ENCODE measurements at places on chromosomes 6 and 20.
A peak's percentile ranks its signal among the peaks of the same experiment; 100 is the strongest.

- no peak for DNase-seq
Observed at GRCh38 chr6:129704708-129705107, 5.3 kb downstream of the ARHGAP18 start.

DNA sequence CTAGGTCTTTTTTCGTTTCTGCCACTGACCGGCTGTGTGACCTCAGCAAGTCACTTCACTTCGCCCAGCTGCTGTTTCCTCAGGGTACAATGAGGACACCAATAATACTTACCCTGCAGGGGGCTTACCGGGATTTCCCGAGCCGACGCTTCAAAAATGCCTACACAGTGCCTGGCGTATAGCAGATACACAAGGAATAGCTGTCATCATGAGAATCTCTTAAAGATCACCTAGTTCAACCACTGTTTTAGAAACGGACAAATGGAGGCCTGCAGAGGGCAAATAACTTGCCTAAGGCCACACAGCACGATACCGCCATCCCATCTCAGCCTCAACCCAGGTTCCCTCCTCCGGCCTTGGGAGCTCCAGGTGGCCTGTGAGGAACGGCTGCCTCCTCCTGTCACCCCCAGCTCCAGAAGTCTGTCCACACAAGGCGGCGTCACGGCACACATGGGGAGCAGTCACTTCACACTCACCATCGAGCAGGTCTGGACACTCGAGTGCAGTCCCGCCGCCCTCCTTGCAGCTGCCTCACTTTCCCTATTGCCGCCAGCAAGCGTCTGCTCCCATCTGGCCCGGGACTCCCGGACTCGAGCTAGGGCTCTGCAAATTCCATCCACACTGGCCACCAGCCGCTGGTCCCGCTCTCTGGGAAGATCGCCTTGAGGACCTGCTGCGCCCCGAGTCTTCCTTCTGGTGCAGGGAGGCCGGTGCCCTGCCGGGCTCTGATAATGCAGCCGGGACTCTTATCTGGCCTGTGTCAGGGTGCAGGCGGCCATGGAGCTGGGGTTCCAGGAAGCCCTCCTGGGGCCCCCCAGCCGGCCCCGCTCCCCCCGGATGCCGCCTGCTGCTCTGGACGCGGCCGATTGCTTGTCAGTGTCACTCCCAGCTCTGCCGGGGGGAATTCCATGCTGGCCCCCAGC, at the start of gene RIPOR3:
TSS of gene RIPOR3 (minus strand) at position 893 of the 923 bp plus-strand sequence. CDS start at position 479, 414 bp downstream.
- DNase-seq = no peak

DNA sequence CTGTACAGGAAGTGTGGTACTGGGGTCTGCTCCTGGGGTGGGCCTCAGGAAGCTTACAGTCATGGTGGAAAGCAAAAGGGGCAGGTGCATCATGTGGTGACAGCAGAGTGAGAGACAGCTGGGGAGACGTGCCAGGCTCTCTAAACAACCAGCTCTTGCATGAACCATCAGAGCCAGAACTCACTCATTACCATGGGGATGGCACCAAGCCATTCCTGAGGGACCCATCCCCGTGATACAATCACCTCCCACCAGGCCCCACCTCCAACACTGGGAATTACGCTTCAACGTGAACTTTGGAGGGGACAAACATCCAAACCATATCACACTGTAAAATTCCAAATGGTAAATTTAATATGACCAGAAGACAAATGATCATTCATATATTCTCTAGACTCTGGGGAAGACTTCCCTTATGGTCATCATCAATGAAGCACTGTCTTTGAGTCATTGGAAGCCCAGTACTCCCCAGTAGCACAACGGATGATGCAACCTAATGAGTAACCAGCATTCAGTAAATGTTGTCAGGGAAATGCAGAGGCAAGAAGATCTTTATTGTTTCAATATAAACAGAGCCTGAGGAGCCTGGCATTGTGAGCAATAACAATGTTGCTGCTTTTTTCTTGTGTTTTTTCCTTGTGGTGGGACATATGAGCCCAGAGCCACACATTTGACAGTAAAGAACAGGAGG, 48.2 kb upstream of the RALY start:
- DNase-seq = no peak

- DNase-seq = no peak
Observed at GRCh38 chr6:98985391-98985790, 37.6 kb upstream of the FBXL4 start.

GRCh38 chr6:47247227-47247797, 62.4 kb downstream of the TNFRSF21 start:
- no peak for DNase-seq

DNA sequence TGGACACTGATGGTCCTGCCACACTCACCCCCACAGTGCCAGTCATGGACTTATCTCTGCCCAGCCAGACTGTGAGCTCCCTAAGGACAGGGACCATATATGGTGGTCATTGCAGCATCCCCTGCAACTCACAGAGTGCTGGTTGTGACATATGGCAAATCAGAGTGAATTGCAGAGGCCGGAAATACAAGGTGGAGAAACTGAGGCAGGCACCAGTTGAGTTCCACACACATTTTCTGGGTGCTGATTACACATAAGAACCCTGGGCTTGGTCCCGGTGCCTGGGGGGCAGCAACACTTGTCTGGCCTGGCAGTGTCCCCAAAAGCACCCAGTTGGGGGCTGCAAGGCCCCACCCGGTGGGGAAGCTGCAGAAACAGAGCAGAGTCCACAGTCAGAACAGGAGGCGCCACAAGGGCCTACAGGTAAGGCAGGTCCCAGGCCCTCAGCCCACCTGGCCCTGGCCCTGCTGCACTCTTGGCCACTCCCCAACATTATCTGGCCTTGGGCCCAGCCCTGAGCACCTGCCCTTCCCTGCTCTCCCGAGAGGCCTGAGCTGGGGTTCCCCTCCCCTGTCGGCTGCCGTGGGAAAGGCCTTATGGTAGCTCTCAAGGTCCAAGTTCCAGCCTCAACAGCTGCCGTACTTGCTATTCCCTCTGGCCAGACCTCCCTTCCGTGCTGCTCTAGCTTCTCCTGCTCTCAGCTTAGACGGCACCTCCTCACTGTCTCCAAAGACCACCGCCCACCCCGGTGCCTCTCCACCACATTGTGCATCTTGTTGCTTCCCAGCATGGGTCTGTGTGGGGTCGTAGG, 140.8 kb upstream of the PTPN1 start:
- peak; percentile 33 for DNase-seq

DNA sequence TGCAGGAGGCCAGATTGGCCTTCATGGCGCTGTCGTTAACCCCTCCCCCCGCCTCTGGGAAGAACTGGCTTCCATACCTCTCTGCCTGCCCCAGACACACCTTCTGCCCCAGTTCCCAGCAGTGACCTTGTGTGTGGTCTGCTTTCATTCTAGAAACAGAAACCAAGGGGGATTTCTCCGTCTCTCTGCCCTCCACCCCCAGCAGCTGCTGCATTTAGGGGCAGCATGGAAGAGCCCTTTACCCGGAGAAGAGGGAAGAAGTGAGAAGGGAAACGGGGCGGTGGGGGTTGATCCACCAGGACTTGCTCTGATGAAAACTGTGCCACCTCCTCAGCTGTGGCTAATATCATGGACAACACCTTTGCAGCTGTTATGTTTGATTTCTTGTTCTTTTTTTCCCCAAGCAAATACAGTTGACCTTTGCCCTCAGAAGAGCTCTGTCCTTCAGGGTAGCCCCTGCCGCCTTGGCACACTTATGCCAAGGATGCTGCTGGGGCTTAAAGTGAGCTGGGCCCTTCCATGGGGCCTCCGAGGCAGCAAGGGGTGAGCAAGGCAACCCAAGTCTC, 6.1 kb downstream of the GLP1R start:
- no peak for DNase-seq

DNA sequence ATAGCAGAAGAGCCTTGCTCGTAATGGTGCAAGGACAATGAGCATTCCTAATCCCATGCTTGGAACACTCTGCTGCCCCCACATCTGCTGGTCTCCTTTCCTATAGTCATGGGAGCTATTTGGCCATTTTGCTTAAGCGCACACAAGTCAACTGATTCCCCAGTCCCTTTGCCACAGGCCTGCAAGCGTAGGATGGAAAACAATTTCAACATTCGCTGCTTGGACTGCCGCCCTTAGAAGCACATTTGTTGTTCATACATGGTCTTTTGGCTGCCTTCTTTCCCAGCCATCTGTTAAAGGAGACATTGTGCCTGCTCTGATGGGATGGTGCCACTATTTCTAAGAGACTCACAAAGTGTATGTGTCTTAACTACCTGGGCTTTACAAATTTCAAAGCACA, 96.9 kb downstream of the RFX6 start:
- no peak for DNase-seq

GRCh38 chr6:133843098-133843497, 45.8 kb upstream of the TCF21 start:
- no peak for DNase-seq

- DNase-seq = no peak
Observed at GRCh38 chr6:170307080-170307545, 555 bp downstream of the FAM120B start.

GRCh38 chr20:35510951-35511735, 18.3 kb downstream of the C20orf173 start:
- DNase-seq = no peak

DNA sequence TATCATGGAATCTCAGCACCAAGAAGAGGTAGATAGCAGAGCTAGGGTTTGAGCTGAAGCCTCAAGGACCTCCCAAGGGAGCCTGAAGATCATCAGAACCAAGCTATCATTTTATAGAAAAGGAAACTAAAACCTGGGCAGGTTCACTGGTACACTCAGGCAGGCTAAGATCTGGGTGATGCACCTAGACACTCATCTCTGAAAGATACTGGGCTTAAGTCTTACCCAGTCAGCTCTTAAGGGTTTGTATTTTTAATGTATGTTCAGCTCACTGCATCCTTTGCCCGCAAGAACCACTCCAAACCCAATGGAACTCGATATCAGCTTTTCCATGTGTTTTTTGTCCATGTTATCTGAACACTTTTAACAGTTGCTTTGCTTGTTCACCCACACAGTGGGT, 78.0 kb upstream of the SLC22A16 start:
- DNase-seq = no peak

DNA sequence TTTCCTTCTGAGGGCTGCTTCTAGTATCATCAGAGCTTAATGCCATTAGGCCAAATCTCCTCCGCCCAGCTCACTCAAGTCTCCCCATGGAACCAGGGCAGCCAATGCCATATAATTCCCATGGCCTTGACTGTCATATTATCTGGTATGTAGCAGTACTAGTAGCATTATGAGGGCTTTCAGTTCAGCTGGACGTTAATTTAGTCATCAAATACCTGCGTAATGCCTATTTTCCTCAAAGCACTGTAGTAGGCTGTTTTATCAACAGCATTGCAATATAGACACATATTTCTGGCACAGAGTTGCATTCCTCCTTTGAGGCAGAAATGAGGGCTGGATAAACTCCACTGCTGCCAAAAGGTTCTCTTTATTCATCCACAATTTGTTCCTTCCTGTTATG, 1.7 kb downstream of the KCTD20 start:
- no peak for DNase-seq

DNA sequence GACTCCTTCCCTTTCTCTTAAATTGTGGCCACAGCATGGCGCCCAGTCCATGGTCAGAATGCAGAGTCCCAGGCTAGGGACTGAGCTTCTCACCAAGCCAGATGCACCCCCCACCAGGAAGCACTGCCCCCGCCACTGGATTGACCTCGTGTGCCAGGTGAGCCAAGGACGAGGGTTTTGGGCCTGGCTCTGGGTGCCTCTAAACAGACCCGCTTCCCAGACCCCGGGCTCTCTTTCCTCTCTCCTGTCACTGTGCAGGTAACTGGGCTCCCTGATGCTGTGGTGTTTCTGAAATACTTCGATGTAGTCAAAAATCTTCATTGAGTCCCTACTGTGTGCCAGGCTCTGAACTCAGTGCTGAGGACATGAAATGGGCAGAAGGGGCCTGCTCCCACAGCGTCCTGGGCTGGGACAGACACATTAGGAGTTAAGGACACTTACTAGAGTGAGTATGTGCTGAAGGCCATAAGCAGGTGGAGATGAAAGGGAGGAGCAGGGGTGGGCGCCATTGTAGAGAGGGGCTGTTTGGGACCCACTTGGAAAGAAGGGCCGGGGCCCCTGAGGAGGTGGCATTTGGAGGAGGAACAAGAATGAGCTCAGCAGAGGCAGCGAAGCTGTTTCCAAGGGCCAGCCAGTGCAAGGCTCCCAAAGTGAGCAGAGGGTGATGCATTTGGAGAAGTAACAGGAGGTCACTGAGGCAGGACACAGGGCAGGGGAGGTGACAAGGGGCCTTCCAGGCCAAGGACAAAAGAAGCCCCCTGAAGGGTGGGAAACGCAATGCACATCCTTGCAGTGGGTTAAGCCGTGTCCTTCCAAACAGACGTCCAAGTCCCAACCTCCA, 217.1 kb downstream of the ANKRD60 start:
- no peak for DNase-seq

DNA sequence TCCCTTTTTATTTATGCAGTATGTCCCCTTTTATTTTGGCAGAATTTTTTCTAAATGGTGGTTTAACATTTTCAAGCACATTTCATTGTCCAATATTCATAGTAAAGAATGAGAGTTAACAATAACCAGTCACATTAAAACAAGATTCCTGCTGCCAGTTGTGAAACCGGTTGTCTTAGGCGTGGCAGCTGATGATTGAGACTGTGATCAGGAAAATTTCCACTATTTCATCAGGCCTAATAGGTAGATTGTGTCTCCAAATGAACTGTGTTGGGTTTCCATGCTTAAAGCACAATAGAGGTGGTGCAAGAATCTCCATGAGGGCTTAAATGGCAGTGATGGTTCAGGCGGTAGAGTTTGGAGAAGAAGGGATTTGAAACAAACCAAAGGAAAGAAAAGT, 15.3 kb downstream of the PRDM1 start:
- DNase-seq = no peak

- DNase-seq = no peak
Observed at GRCh38 chr6:35497571-35498421, 917 bp upstream of the TEAD3 start.

GRCh38 chr20:1757606-1758512, 100.3 kb upstream of the SIRPG start:
- DNase-seq = no peak

DNA sequence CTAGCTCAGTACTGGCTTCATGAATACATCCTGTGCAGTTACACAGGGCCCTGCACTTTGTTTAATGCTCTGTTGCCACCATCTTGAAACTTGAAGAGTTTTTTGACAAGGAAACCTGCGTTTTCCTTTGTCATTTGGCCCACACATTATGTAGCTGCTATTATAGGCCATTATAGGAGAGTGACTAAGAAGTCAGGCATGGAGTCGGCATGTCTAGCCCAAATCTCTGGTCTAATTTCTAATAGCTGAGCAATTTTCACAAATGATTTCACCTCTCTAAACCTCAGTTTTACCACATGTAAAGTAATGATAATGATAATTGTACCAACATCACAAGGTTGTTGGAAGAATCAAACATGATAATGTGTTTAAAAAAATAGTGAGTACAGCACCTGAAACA, 67.1 kb upstream of the MYLIP start:
- DNase-seq = no peak

- no peak for DNase-seq
Observed at GRCh38 chr6:113329942-113330635, 527.1 kb upstream of the MARCKS start.

DNA sequence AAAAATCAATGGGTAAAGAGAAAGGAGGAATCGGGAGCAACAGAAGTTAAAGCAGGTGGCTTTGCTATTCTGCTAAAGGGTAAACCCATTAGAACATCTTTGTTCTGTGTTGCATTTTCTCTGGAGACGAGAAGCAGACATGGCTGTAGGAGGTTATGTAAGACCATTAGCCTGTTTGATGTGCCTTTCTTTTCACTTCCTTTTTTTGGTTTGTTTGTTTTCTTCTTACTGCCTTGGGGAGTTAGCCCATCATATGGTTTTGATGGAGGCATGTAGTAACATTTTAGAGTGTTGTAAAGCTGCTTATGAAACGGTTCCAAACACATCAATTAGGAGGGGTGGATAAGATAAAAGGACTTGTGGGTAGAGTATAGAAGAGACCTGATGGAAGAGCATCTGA, 131.0 kb downstream of the DOK5 start:
- no peak for DNase-seq
